ENCODE measurements at places on chromosomes 3 and 15.

GRCh38 chr3:70539908-70540307, 227.5 kb upstream of the MDFIC2 start:
- DNase-seq = no peak

- no peak for DNase-seq
Observed at GRCh38 chr3:62260655-62261054, 112.7 kb downstream of the FEZF2 start.

GRCh38 chr15:70236341-70237086, 138.8 kb upstream of the TLE3 start:
- no peak for DNase-seq

- DNase-seq = no peak
Observed at GRCh38 chr3:194034346-194035336, 101.3 kb upstream of the HES1 start.

- no peak for DNase-seq
Observed at GRCh38 chr3:15892311-15893227, 94.8 kb upstream of the ANKRD28 start.

- peak; percentile 48 for DNase-seq
Observed at GRCh38 chr3:27721717-27722564, at the start of gene EOMES. TSS of gene EOMES (minus strand) at chr3:27722323. CDS start at chr3:27722294, 29 bp downstream.

DNA sequence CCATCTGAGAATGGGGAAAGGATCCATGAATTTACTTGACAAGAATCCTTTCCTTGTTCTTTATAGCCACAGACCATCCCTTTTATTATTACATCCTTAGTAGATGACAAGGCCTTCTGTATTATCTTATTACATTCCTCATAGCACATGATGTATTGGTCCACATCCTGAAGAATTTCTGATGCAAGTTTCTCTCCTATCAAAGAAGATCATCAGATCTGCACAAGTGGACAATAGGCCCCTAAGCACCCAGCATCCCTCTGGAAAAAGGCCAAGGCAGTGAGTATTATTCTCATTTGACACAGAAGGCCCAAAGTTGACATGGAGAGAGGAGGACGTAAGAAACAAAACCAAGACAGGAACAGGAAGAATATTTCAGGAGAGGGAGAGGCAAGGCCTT, 31.4 kb downstream of the MYL3 start:
- no peak for DNase-seq

DNA sequence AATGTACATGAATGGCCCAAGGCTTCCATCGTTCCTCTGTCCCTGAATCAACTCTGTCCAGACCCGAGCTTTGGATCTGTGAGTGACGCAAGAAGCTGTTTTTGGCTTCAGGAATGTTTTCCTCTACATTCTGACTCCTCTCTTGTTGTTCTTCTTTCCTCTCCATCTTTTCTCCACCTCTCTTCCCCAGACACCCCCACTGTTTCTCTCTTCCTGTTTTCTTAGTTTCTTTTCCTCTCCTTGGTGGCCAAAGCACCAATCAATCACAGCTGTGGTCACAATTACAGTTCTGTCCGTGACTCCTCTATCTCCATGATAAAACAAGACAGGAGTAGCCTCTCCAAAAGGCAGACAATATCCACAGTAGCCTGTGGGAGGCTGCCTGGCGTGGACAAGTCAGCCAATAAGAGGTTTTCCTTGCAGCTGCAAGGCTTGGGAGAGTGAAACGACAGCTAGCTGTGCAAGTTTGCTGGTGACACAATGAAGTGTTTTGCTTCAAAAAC, 4.9 kb upstream of the TMEM212 start:
- no peak for DNase-seq

DNA sequence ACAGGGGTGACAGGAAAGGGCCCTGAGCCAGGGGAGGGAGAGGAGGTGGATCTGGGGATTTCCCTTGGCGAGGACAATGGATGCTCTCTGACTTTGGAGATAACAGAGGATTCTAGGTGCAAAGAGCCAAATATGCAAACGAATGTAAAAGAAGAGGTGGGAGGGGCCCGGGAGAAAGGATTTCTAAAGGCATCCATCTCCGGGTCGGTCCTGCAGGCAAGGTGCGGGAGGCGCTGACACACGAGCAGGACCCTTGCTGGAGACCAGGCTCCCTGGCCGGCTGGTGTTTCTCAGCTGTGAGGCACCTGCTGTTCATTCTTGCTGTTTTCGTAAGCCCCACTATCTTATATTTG, 115.2 kb upstream of the TLE3 start:
- no peak for DNase-seq

DNA sequence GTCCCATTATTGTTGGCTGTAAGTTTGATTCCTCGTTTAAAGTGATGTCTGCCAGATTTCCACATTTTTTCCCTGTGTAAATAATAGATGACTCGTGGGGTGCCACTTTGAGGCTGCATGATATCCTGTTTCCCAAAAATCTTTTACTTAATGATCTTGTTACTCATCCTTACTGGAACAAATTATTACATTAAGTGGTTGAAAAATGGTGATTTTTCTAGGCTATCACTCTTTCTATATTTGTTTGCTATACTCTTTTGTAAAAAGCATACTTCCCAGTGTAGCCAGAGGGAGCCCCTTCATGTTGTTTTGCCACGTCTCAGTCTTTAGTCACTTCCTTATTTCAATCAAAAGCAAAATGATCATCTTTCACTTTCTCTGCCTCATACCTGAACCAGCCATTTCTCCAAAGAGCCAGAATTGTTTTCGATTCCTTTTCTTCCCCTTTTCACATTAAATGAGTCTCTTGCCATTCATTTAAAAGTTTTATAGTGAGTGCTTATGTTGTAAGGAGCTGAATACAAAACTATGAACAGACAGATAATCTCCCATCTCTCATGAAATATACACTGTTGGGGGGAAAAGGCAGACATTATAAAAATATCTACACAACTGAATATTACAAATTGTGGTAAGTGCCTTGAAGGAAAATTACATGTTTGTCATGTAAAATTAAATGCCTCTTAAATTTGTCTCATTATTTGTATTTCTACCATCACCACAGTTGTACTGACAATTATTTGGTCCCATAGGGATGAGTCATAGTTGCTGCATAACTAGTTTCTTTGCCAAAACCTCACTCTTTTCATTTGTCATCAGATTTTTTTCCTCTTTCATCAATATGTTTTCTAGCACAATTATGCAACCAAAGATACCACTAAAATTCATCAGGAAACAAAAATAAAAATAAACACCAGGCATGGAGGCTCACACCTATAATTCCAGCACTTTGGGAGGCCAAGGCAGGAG, 41.5 kb downstream of the ADGRG7 start:
- no peak for DNase-seq

DNA sequence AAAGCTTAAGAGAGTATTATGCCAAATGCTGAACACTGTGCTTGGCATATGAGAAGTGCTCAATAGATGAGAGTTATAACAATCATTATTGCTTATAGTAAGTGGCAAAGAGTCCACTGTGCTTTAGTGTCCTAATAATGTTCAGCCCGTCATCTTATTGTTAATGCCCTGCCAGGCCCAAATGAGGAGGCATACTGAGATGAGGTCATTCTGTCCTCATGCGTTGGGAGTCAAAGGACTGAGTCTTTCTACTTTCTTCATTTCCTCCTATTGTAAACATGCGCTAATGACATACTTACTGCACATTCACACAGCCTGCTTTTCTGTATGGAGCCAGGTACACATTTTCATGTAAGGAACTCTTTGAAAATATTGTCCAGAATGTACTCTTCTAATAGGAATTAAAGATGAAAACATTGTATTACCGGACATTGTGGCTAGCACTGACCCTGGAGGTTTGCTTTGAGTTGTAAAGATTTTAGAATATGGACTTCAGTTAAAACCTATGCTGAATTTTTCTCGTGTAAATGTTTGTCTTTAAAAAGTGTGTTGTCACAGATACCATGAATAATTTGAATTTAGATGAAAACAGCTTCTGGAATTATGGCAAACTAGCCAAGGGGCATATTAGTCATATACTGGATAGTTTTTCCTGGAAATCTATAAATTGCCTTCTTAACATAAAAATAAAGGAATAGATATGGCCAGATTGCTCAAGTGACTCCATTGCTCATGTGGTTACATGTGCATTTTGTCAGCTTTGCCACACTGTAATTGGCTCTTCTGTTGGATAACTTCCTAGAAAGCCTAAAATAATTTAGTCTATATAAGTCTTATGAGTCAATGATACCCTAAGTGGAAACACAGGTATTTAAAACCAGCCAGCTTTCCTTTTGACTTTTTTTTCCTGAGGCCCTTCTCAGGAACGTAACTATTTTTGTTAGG, 38.3 kb downstream of the KBTBD12 start:
- no peak for DNase-seq

- DNase-seq = no peak
Observed at GRCh38 chr3:33071946-33072345, 25.0 kb downstream of the GLB1 start.

DNA sequence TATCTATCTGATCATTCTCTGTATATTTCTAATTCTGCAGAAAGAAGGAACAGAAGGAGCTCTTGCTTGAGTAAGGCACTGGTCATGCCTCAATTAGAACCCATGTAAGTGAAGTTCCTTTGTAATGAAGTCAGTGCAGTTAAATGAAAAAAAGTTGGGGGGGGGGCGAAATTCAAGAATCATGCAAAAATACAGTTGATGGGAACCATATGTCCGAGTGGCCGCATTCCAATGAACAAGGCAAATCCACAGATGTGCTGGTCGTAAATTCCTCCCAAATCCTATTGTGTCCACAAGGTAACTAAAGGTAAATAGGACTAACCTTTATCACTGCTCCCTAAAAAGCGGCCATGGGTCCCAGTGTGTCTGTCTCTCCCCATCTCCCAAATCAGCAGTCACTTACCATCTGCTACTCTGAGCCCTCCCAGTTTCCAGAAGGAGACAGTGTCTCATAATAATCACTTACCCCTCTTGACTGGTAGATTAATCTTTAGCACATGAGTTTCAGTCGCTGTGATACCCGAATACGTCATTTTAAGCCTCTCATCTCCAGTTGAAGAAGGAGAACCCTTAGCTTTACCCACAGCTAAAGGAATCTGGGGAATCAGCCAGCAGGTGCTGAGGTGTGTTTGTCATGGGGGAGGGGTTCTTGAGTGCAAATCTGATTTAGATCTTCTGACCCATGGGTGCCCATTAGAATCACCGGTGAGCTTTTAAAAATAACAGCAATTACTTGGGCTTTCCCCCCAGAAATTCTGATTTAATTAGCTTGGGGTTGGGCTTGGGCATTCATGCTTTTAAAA, 56.3 kb upstream of the EPHB3 start:
- DNase-seq = no peak

- no peak for DNase-seq
Observed at GRCh38 chr15:42140383-42141070, 15.9 kb downstream of the PLA2G4F start.

DNA sequence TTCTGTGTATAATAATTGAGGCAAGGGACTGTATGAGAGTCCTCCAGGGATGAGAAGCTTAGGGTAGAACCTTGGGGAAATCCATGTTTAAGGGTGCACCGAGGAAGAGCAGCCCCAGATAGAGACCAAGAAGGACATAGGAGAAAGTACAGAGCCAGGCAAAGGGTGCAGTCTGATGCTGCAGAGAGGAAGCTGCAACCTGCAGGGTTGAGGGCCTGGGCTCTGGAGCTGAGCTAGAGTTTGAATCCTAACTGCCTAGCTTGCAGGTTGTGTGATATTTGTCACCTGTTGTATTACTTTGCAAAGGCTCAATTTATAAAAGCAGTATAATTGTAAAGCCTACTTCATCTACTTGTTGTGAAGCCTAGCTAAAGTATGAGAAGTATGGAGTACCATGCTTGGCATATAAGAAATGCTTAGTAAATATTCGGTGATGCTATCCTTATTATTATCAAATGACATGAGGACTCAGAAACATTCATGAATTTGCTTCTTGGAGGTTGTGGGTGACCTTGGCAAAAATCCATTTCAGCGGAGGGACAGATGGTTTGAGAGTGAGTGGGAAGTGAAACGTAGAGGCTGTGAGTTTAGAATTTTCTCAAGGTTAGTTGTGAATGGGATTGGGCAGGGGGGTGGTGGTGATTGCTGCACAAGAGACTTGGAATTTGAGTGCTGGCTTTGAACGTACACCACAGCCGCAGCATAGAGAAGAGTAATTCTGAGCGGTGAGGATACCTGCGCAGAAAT, 43.8 kb downstream of the PLCL2 start:
- DNase-seq = no peak

- DNase-seq = no peak
Observed at GRCh38 chr3:73695841-73696240, 71.1 kb upstream of the PDZRN3 start.

Measured in stimulated activated CD4-positive, alpha-beta T cell treated with anti-CD3 and anti-CD28 coated beads, Interleukin-2, amount 100 ng/mL, for 48 hours (primary cell).